NCI-H1048 (cell line): ENCODE measurements at places on chromosomes 6 and 20.

GRCh38 chr20:32216179-32217142 lies 8.8 kb downstream of the POFUT1 start:
- DNase-seq, result no peak

DNA sequence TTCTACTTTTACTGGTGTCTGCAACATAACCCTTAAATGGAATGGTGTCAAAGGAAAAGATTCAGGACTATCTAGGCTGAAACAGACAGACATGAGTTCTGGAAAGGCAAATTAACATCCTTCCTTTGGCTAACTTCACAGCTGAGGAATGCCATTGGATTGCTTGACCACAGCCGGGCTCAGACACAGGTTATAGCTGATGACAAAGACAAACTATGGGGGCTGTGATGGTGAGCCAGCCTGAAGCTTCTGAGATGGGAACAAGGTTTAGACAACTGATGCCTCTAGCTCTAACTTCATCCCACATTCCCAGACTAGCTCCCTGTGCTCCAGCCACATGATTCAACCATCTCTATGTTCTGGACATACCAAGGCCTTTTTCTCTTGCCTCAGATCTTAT lies 15.3 kb downstream of the POLR1C start:
- DNase-seq, result no peak

DNA sequence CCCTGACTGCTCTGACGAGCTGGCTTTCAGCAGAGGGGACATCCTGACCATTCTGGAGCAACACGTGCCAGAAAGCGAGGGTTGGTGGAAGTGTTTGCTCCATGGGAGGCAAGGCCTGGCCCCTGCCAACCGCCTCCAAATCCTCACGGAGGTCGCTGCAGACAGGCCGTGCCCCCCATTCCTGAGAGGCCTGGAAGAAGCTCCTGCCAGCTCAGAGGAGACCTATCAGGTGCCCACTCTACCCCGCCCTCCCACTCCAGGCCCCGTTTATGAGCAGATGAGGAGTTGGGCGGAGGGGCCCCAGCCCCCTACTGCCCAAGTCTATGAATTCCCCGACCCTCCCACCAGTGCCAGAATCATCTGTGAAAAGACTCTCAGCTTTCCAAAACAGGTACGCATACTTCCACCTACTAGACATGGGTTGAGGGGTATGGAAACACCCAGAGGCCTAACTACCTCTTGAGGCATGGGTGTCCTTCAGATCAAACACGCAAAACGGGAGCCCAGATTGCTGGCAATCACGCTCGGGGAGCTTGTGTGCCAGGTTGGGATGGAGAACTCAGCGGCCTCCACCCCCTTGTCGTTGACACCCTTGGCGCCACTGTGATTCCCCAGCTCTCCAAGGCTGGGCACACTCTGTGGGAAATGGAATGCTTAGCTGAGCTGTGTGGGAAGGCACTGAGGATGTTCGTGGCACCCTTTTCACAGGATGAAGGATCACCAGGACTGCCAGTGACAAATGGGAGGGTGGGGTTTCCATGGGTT lies 25.3 kb downstream of the CASS4 start:
- DNase-seq, result no peak

GRCh38 chr20:51404297-51405060 lies 138.0 kb downstream of the NFATC2 start:
- DNase-seq, result no peak

- DNase-seq, result no peak
These were observed 98.0 kb downstream of the SNAP25 start for GRCh38 chr20:10316582-10316981.

DNA sequence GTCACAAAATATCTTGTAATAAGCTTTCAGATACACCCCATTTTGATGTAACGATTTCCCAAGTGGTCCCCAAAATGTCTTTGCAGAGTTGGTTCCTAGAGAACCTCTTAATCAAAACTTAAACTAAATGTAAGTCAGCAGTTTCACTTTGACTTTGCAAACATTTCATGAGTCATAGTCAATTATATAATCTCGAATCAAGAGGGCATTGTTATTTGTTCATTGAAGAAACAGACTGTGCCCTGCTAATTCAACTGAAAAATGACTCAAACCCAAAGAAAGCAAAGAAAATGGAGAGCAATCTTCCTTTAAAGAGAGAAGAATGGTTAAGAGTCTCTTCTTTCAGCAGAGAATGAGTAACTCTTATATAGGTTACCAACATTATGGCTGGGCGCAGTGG lies 58.3 kb downstream of the IPCEF1 start:
- DNase-seq, result no peak

GRCh38 chr6:156953479-156954146 lies 176.4 kb downstream of the ARID1B start:
- DNase-seq, result peak; percentile 23

DNA sequence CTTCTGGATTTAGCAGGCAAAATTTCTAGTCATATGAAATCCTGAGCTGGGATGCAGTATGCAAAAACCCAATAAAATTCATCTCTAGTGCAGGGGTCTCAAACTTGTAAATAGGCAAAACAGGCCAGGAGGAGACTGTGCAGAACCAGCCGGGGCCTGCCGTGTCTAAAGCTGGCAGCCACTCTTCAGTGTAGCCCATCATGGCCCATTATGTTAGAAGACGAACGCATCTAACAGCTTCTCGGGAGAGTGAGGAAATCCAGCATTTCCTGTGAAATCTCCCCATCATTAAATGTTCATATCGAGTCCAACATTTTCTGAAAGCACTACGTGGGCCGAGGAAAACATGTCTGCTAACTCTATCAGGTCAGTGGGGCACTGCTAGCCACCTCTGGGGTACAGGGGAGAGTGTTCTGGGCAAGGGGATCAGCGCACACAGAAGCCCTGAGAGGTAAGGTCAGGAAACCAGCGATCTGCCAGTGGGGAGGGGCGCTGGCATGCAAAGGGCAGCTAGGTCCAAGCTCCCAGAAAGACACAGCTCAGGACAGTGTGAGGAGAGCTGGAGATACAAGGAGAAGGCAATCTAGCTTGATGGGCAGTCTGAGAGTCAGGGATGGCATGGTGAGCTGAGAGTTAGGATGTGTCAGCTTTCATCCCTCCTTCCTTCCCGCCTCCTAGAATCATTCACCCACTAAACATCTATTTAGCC lies 144.2 kb downstream of the PREX1 start:
- DNase-seq, result no peak

- no peak for DNase-seq
These were observed 115.4 kb downstream of the ISM1 start for GRCh38 chr20:13336308-13337089.

- DNase-seq, result peak; percentile 75
These were observed 143.7 kb upstream of the PTPN1 start for GRCh38 chr20:50366270-50367103.

DNA sequence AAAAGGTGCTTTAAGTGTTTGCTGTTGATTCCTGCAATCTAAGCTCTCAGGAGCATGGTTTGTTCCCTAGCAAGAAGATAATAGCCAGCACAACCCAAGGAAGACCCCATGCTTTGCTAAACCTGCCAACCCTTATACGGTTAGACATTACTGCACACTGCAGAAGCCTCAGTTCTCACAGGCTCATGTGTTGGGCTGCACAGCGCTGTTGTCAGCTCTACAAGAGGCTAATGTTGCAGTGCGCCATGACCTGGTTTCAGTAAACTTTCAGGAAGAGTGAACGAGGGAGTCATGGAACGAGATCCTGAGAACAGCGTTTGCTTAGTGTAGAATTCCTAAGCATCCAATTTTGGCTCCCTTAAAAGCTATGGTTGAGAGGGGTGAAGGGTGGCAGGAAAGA lies 218.5 kb downstream of the ARHGAP18 start:
- no peak for DNase-seq

- DNase-seq, result no peak
These were observed 223.4 kb upstream of the GGTLC1 start for GRCh38 chr20:24211972-24212371.

- DNase-seq, result no peak
These were observed 827 bp downstream of the E2F3 start for GRCh38 chr6:20402342-20403069.

GRCh38 chr6:43887340-43887858 lies 117.4 kb downstream of the VEGFA start:
- DNase-seq, result no peak

GRCh38 chr6:75202676-75203131 lies 3.1 kb downstream of the COL12A1 start:
- no peak for DNase-seq

DNA sequence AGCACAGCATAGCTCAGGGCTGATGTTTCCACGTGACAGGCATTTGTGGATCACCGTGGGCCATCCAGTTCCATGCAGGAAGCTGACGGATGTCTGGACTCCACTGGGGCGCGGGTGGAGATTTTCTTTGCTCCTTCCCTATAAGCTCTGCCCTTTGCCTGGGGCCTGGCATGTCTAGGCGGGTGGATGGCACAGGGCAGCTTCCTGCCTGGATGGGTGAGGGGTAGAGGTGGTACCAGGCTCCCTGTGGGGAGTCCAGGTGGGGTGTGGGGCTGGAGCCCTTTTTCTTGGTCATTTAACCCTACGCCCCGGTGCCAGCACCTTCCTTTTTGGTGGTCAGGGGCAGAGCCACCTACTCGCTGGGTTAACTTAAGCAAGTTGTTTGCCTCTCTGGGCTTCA lies 10.4 kb downstream of the FAM110A start:
- no peak for DNase-seq

- DNase-seq, result no peak
These were observed 86.7 kb upstream of the LAMP5 start for GRCh38 chr20:9427430-9428291.

DNA sequence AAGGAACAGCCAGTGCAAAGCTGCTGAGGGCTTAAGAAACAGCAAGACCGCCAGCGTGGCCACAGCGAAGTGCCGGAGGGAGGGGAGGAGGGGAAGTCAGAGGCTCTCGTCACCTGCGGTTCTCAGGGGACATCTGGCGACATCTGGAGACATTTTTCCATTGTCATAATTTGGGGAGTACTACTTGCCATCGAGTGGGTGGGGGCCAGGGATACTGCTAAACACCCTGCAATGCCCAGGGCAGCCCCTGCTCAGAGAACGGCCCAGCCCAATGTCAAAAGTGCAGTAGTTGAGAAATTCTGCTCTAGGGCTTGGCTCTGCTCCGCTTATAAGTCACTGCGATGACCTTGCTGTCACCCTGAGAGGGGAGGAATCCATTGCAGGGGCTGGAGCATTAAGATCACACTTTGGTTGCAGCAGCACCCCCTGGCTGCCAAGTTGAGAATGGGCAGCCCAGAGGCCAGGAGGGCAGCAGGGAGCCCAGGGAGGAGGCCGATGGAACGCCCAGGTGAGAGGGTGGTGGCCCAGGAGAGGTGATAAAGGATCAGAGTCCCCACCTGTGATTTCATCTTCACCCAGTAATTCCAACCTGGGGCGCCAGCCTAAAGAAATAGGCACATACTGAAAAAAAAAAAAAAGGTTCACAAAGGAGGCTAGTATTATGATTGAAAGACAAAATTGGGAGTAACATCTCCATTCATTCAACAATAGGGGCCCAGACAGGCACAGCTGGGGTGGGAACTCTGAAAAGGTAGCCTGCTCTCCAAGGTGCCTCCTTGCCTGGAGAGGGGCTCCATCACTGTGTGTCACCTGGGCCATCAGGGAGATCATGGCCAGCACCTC lies 218.2 kb downstream of the BMP7 start:
- DNase-seq, result no peak

GRCh38 chr6:37495244-37495934 lies 4.3 kb downstream of the CCDC167 start:
- no peak for DNase-seq

GRCh38 chr6:166308033-166308768 lies at the start of gene PRR18:
Gene PRR18 (minus strand): TSS chr6:166308392. CDS start chr6:166308142, 250 bp downstream.
- no peak for DNase-seq

GRCh38 chr6:4768815-4769214 lies 7.4 kb upstream of the CDYL start:
- no peak for DNase-seq

DNA sequence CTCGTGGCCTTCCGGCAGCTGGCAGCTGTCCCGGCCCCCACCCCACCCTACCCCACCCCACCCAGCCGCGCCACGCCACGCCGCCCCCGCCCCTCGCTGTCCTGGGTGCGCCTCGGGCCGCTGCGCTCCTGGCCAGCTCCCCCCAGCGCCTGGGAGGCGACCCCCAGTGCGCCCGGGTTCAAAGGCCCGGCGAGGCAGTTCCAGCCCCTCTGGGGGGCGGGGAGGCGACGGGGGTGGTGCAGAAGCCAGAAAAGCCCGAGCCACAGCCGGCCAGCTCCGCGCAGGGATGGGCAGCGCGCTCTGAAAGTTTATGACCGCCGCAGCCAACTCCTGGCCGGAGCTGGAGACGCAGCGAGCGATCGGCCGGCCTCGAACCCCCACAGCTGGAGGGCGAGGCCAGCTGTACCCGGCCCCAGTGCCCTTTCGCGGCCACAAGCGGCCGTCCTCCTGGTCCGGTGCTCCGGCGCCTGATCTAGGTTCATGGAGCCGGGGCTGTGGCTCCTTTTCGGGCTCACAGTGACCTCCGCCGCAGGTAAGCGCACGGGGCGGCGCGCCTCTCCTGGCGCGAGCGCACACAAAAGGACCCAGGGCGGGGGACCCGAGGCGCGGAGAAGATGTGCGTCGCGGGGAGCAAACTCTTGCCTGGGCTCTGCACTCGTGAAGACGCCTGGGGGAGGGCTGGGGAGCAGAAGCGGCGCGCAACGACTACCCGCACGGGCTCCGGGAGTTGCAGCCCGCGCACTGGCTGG lies at the start of gene EDN3:
EDN3 (plus strand) TSS at position 279 of the 749 bp plus-strand sequence; CDS start at position 481, 202 bp downstream.
- no peak for DNase-seq

DNA sequence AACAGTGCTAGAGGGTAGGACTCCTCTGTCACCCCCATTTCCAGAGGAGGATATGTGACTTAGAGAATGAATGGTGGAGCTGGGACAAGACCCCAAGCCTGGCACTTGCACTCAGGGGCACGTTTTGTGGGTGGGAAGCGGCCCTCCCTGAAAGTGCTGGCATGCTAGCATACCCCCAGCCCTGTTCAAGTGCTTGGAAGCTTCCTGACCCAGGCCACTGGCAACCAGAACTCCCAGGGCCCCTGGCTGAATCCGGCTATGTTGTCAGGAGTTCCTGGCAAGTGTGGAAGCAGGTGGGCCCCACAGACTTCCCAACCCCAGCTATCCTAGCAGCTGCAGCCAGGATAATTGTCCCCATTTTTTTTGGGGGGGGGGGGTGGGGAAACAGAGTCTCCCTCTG lies 35.6 kb upstream of the TGM2 start:
- no peak for DNase-seq

- DNase-seq, result no peak
These were observed 7.5 kb downstream of the NFATC2 start for GRCh38 chr20:51535075-51535386.

GRCh38 chr6:80181352-80182081 lies 75.0 kb downstream of the BCKDHB start:
- DNase-seq, result no peak

GRCh38 chr6:134436281-134436815 lies 118.4 kb upstream of the SGK1 start:
- DNase-seq, result no peak

GRCh38 chr6:15426901-15427300 lies 181.0 kb downstream of the JARID2 start:
- DNase-seq, result no peak
